Caco-2 (cell line): ENCODE measurements at places on chromosomes 16 and 17. TPM values are rescaled to one million over a fixed set of nuclear protein-coding genes. Genes with fewer than 3 reads are reported as not detected.

The KRTAP4-5 gene
- total RNA-seq = not detected in 2 replicates

The SPAG9 gene
- total RNA-seq = 130 and 142 TPM in 2 replicates

The GCGR gene
- total RNA-seq = 0.91 and 1.0 TPM in 2 replicates

The CTRL gene
- 0.66 and 2.3 TPM in 2 replicates for total RNA-seq

The NUPR1 gene
- total RNA-seq = 8.8 and 16.6 TPM in 2 replicates

The ZNF423 gene
- 0.07 and 0.20 TPM in 2 replicates for total RNA-seq

The SLC35G6 gene
- not detected in 2 replicates for total RNA-seq

DNA sequence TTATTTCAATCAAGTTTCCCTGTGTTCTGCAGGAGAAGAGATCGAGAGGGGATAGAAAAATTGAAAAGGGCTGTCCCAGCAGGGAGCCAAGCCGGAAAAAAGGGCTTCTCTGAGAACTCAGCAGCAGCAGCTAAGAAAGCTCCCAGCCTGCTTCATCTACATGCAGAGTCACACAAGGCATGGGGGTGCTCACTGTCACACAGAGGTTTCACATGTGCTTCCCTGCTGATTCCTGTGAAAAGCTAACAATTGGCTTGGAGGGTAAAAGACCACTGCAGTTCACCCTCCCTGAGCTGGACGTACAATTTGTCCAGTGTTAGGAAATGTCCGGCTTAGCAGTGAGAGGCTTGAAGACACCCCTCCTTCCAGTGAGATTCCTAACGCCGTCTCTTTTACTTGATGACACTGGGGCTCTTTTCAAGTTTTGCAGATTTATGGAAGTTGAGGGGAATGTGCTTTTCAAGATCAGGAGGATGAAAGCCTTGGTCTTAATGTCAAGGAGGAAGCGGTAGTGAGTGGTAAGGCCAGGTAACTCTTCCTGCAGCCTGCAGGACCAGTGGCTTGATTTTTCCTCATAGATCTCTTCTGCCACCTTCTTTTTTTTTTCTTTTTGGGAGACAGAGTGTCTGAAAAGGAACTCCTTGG lies 85.6 kb downstream of the WNT3 start:
- no peak for DNase-seq

DNA sequence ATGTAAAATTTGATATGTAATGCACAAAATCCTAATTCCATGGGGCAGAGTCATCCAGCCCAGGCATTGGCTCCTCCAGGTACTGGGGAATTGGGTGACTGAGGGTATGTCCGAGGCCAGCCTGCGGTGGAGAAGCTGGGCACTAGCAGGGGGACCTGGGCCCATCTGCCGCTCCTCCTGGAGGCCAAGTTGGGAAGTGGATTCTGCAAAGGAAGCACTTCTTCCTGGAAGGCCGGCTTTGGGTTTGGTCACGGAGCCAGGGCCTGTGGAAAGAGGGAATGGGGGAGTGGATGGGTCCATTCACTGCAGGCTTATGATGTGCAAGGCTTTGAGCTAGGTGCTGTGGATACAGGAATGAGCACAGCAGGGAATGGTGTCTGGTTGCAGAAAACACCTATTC lies 85.8 kb downstream of the GNAO1 start:
- peak; percentile 46 for DNase-seq

DNA sequence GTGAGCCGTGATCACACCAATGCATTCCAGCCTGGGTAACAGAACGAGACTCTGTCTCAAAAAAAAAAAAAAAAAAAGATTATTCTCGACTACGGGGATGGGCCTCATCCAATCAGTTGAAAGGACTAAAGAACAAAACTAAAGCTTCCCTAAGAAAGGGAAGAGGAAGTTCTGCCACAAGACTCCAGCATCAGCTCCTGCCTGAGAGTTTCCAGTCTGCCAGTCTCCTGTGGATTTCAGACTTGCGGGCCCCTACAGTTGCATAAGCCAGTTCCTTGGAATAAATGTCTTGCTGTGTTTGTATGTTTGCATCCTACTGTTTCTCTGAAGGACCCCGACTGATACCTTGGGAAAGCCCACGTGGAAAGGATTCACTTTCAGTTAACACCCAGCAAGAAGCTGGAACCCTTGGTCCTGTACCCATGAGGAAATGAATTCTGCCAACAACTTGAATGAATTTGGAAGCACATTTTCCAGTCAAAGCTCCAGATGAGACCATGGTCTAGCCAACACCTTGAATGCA lies 26.3 kb upstream of the FZD2 start:
- DNase-seq = no peak

GRCh38 chr16:86224629-86225028 lies 285.7 kb upstream of the FOXF1 start:
- no peak for DNase-seq

DNA sequence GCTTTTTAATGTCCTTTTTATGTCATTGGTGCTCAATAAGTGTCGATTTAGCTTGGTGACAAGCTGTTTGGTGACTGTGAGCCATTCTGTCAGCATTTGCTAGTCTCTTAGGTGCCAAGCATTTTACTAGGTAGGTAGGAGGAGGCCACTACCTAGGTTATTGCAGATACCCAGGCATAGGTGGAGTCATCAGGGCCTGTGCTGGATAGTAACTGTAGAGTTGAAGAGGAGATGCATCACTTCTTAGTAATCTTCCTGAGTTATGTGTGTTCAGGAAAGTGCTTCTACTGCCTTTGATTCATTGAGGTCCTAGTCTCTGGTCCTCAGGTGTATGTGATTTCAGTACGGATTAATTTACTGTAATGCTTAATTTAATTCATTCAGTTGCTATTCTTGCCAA lies 17.7 kb downstream of the USP10 start:
- no peak for DNase-seq

- DNase-seq = no peak
These were observed 251.9 kb downstream of the PARN start for GRCh38 chr16:14378131-14378551.

GRCh38 chr16:66919569-66920298 lies 1.0 kb upstream of the CDH16 start:
- no peak for DNase-seq

GRCh38 chr16:4110680-4111079 lies 5.6 kb downstream of the ADCY9 start:
- no peak for DNase-seq

GRCh38 chr16:26688699-26689098 lies 378.0 kb upstream of the C16orf82 start:
- no peak for DNase-seq

DNA sequence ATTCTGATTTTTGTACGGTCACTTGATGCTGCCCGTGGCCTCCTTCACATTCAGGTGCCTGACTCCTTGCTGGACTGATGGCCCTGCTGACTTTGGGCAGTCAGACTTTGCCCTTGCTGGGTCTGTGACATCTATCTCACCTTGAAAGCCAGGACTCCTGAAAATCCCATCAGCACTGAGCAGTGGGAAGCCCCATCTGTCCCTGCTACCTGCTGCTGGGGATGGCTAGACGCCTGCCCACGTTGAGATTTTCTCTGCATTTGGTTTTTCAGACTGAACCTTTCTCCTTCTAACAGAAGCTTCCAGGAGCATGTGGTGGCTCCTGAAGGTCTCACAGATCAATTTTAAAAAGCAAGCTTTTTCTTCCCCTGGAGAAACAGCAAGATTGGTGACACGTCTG lies 10.2 kb upstream of the ZNF18 start:
- DNase-seq = no peak

- DNase-seq = no peak
These were observed 130.4 kb downstream of the MRM1 start for GRCh38 chr17:36731811-36732210.

DNA sequence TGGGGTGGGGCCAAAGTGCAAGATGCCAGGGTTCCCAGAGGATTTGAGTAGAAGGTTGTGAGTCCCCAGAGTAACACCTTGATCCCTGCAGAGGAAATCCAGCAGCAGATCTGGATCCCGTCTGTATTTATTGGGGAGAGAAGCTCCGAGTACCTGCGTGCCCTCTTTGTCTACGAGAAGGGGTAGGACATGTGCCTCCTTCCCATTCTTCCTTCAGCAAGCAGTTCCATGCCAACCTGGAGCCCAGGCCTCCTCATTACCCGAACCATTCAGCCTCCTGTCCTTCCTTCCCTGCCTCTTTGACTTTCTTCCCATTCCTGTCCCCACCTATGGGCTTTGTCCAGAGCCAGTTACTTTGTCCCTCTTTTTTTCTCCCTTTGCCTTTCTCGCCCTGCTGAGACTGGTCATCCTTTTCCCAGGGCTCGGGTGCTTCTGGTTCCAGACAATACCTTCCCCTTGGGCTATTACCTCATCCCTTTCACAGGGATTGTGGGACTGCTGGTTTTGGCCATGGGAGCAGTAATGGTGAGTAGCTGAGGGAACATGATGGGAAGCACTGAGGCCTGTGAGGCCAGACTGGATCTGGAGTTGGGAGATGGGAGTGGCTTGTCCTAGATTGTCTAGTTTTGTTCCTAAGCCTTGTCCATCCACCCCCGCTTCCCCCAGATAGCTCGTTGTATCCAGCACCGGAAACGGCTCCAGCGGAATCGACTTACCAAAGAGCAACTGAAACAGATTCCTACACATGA lies 2.9 kb downstream of the RNF167 start:
- DNase-seq = no peak

DNA sequence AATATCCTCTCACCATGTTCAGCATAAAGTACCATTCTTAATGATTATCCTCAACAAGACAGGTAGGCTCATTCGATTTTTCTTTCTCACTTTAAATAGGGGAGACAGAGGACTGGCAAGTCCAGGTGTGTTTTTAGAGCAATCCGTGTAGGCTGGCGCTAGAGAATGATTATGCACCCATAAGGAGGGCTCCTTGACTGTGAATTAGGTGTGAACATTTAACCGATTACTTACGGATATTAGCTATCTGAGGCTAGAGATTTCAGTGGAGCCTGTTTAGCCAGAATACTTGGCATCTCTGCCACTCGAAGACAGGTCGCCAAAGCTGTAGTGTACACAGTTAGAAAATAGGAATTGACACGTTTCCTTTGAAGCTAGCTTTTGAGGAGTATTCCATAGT lies 1.9 kb downstream of the SEC14L1 start:
- no peak for DNase-seq

DNA sequence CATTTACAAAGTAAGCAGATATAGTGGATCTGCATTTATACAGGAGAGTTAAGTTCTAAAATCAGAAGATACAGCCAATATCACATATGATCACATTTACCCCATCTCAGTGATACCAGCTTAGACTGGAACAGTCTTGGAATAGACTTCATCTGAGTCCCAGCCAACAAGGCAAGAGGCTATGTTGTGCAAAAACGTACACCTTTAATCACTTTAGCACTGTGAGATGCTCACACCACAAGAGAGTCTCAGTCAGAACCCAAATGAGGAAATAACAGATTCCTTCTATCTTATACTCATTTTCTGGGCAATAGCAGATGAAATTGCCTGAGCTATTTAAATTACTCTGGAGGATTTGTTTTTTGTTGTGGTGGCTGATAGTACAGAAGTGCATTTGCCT lies 145.6 kb downstream of the ANKFN1 start:
- DNase-seq = no peak

- no peak for DNase-seq
These were observed 71.2 kb upstream of the GNG13 start for GRCh38 chr16:871562-872345.

DNA sequence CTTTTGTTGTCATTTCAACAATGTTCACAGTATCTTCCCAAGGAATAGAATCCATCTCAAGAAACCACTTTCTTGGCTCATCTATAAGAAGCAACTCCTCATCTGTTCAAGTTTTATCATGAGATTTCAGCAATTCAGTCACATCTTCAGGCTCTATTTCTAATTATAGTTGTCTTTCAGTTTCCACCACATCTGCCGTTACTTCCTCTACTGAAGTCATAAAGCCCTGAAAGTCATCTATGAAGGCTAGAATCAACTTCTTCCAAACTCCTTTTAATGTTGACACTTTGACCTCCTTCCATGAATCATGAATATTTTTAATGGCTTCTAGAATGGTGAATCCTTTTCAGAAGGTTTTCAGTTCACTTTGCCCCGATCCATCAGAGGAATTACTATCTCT lies 102.1 kb downstream of the CDH13 start:
- no peak for DNase-seq

GRCh38 chr17:40538019-40538935 lies 27.0 kb downstream of the CCR7 start:
- DNase-seq = no peak

- DNase-seq = no peak
These were observed 33.5 kb upstream of the SCNN1B start for GRCh38 chr16:23268561-23268960.

DNA sequence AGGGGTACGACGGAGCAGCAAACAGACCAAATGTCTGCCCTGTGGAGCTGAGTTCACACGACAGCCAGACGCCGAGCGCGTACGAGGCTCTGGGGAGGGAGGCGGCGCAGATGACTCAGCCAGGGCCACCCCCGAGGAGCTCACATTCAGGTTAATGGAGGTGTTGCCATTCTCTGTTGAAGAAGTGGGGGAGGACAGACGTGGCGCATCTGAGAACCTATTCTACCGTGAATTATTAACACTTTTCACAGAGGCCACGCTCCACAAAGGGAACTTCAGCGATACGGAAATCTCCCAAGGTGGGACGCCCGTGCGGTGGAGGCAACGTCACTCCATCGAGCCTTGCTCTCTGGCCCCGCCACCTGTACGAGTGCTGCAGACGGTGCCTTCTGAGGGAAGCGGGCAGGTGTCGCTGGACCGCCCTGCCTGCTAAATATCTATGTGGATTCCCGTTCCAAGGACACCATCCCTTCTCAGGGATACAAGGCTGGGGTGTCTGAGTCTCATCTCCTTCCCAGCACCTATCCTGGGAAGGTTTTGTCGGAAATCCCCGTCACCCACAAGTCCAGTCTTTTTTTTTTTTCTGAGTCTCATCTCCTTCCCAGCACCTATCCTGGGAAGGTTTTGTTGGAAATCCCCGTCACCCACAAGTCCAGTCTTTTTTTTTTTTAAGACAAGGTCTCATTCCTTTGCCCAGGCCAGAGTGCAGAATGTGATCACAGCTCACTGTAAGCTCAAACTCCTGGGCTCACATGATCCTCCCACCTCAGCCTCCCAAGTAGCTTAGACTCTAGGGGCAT lies 19.0 kb downstream of the ABR start:
- no peak for DNase-seq

GRCh38 chr16:76583466-76583865 lies 306.3 kb downstream of the CNTNAP4 start:
- DNase-seq = no peak

DNA sequence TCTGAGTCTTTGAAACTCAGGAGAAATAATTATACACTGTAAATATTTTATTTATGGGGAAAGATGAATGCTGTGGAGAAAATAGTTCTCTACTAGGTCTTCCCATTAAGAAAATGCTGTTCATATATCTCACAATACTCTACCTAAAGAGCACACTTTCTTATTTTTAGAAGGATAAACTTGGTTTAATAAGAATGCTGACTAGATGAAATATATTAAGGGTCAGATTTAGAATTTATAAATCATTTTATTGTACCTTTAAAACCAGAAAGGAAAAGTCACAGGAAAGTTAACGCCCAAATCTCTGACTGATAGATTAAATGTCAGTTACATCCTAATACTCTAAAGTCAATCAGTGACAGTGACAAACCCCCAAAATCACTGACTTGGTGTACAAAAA lies 48.7 kb downstream of the SLC6A4 start:
- no peak for DNase-seq

GRCh38 chr17:283911-284675 lies 68.5 kb downstream of the RPH3AL start:
- DNase-seq = peak; percentile 21

- DNase-seq = peak; percentile 46
These were observed 9.1 kb upstream of the PPP1R1B start for GRCh38 chr17:39617446-39618245.

- peak; percentile 85 for DNase-seq
These were observed 550 bp upstream of the RNF213 start for GRCh38 chr17:80260069-80260535.

GRCh38 chr17:53934931-53935330 lies 112.2 kb downstream of the KIF2B start:
- no peak for DNase-seq

- DNase-seq = peak; percentile 86
These were observed 403 bp upstream of the KRTAP3-1 start for GRCh38 chr17:41009301-41009760.
